ENCODE measurements at places on chromosomes 2 and 18. TPM values are rescaled to one million over a fixed set of nuclear protein-coding genes. Genes with fewer than 3 reads are reported as not detected.
A peak's percentile ranks its signal among the peaks of the same experiment; 100 is the strongest.

- peaks cover 28% of the 10 kb centered on the region for H3K36me3 ChIP-seq
- H3K4me1 ChIP-seq: peaks cover 5% of the 10 kb centered on the region
- H3K27me3 ChIP-seq: no peaks in the 10 kb centered on the region
- no peak overlapping the region for H3K4me3 ChIP-seq
These were observed 157.5 kb downstream of the CERS6 start for GRCh38 chr2:168613551-168613950.

DNA sequence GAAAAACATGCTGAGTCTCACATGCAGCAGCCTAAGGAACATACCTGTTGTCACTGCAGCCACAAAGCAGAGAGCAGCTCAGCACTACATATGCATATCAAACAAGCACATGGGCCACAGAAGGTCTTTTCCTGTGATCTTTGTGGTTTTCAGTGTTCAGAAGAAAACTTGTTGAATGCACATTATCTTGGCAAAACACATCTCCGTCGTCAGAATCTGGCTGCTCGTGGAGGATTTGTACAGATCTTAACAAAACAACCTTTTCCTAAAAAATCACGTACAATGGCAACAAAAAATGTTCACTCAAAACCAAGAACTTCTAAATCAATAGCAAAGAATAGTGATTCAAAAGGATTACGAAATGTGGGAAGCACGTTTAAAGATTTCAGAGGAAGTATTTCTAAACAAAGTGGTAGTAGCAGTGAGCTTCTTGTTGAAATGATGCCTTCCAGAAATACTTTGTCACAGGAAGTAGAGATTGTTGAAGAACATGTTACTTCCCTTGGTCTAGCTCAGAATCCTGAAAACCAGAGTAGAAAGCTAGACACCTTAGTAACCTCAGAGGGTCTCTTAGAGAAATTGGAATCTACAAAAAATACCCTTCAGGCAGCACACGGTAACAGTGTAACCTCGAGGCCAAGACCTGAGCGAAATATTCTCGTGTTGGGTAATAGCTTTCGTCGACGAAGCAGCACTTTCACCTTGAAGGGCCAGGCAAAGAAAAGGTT lies 34.1 kb downstream of the ZNF407 start:
- no peak overlapping the region for H3K27ac ChIP-seq
- DNase-seq: no peak
- no peaks in the 10 kb centered on the region for H3K27me3 ChIP-seq
- H3K36me3 ChIP-seq: peaks cover 29% of the 10 kb centered on the region

Gene HOXD11
- total RNA-seq: 0.21 TPM

- no peak overlapping the region for H3K4me3 ChIP-seq
- no peak for DNase-seq
- no peak overlapping the region for H3K27ac ChIP-seq
- H3K4me1 ChIP-seq: no peaks in the 10 kb centered on the region
- peaks cover 10% of the 10 kb centered on the region for H3K27me3 ChIP-seq
These were observed 168.7 kb downstream of the SCG2 start for GRCh38 chr2:223433461-223433860.

Gene MAPK4
- total RNA-seq: 7.5 TPM

Gene NEU2
- total RNA-seq: 0.33 TPM

Gene TPO
- 0.31 TPM for total RNA-seq

DNA sequence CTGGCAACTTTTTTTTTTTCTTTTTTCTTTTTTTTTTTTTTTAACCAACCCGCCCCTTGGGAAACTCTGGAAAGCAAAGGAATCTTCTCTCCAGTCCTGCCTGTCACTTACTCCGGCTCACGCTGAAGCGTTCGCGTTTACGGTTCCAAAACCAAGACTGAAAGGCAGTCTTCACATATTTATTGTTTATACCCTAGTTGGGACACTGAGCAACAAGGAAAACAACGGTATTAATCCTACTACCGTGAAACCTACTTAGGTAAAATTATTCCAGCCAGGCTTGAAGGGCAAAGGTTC lies 125.4 kb downstream of the OSBPL1A start:
- H3K27me3 ChIP-seq: no peaks in the 10 kb centered on the region
- H3K36me3 ChIP-seq: peaks cover 16% of the 10 kb centered on the region
- peaks cover 17% of the 10 kb centered on the region for H3K4me1 ChIP-seq
- H3K27ac ChIP-seq: peak overlapping the region; percentile 86
- peak overlapping the region; percentile 93 for H3K4me3 ChIP-seq

Gene RNF125
- 1.8 TPM for total RNA-seq

DNA sequence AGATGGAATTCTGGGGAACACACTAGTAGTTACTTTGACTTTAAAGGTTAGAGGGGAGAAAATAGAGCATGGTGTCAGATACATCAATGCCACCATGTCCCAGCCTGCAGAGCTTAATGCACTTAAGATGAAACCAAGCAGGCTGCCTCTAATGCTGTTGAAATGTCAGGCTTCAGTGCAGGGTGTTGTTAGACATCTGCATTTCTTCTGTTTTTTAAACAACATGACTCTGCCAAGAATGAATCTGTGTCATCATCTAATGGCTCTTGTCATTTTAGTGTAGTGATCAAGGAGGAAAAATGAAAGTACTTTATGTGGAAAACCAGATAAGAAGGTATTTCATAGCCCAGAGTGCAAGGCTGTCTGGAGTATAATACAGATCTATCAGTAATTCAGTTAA lies 29.9 kb downstream of the LYPD1 start:
- no peak for DNase-seq
- no peak overlapping the region for H3K4me3 ChIP-seq
- peaks cover 18% of the 10 kb centered on the region for H3K4me1 ChIP-seq
- no peak overlapping the region for H3K27ac ChIP-seq
- H3K27me3 ChIP-seq: no peaks in the 10 kb centered on the region

Gene CXCR1
- total RNA-seq: not detected

- H3K36me3 ChIP-seq: no peaks in the 10 kb centered on the region
- no peak for DNase-seq
- H3K4me3 ChIP-seq: no peak overlapping the region
- peaks cover 7% of the 10 kb centered on the region for H3K4me1 ChIP-seq
- H3K27me3 ChIP-seq: peaks cover 13% of the 10 kb centered on the region
These were observed 133.7 kb upstream of the HNRNPA3 start for GRCh38 chr2:177078855-177079254.

Gene LYPD1
- total RNA-seq: 33.9 TPM

Gene IGFBP2
- 121 TPM for total RNA-seq

DNA sequence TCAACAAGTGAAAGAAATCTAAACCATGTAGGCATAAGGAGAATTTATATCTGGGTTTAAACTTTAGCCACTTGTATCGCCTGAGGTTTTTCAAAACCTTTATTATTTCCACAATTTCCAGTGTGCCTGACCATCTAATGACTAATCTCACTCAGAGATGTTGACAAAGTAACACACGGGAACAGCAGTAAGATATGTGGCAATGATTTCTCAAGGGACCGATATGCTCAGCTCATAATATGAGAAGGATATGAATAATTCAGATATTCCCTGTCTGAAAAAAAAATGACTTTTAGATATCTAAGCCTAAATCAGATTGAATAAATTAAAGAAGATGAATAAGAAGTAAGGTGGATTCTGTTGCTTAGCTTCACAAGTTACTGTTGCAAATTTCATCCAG lies 43.5 kb downstream of the TMEM163 start:
- DNase-seq: no peak
- no peaks in the 10 kb centered on the region for H3K27me3 ChIP-seq
- no peaks in the 10 kb centered on the region for H3K36me3 ChIP-seq
